ENCODE measurements at places on chromosomes 6 and 20.

DNA sequence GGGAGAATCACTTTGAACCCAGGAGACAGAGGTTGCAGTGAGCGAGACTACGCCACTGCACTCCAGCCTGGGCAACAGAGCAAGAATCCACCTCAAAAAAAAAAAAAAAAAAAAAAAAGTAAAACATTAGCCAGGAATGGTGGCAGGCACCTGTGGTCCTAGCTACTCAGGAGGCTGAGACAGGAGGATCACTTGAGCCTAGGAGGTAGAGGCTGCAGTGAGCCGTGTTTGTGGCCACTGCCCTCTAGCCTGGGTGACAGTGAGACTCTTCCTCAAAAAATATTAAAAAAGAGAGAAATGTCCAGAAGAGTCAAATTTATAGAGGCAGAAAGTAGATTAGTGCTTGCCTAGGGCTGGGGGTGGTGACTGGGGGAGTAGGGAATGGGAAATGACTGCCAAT lies 6.8 kb upstream of the PIGU start:
- no peak for ATAC-seq

DNA sequence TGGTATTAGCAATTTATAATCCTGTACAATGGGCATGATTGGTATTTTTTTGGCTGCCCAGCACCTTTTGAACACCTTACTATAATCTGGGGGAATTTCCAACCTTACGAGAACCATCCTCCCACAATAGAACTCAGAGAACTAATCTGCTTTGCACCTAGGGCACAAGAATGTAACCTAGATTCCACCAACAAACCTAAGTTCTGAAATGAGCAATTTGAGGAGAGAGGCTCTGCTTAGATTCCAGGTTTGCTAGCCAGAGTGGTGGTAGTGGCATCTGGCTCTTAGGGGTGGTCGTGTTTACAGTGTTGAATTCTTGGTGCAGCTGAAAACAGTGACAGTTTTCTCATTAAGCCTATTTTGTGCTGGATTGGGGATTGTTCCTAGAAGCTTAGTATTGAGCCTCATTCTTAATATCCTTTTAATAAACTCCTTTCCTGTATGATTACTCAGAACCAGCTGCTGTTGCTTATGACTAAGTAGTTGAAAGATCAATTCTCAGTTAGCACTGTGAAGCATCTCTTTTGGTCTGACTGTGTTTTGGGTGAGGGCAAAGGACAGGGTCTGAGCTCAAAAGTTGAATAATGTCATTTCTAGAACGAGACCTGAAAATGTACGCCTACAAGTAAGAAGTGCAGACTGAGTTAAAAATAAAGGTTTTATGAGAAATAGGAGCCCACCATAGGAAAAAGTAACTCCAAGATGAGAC lies 385.6 kb downstream of the CDKAL1 start:
- peak; percentile 97 for ATAC-seq

GRCh38 chr6:149429427-149430360 lies 29.6 kb downstream of the SUMO4 start:
- no peak for ATAC-seq

DNA sequence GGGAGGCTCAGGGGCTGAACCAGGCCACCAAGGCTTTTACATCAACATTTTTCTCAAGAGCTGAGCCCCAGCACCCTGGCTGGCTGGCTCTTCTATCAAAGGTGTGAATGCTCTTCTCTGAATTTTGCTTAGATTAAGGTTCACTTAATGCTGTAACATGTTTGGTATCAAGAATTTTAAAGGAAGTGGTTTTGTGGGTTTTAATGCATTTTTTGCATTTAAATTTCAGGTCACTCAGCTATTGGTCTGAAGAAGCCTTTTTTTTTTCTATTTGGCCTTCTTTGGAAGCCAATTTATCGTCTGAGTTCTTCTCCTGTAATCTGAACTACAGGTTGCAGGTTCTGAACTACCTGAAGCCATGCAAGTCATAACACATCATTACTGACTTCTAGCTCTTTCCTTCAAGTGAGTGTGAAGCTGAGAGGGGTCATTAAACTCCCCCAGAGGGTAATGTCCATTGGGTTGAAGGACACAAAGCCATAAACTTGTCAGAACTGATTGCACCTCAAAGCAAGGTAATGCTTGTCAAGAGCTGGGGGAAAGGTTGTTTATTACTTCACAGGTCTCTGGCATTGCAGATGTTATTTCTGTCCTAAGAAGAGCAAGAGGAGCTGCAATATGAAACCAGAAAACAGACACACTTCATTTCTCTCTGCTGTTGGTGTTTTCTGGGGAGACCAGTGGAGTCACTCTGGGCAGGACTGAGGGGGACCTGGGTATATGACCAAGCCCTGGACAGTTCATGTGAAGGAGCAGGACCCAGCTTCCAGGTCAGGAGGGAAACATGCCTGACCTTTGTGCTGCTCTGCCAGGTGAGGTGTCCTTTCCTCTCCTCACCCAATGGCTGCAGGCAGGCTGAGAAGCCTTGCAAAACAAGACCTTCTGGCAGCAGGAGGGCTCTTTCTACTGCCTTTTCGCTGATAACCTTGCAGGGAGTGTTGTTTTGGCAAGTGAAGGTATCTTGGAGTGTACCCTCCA lies 26.1 kb upstream of the NEDD9 start:
- ATAC-seq = peak; percentile 81

- no peak for ATAC-seq
These were observed 24.4 kb downstream of the ANGPT4 start for GRCh38 chr20:891706-892080.

- no peak for ATAC-seq
These were observed 1152.3 kb upstream of the GJE1 start for GRCh38 chr6:140980265-140980887.

DNA sequence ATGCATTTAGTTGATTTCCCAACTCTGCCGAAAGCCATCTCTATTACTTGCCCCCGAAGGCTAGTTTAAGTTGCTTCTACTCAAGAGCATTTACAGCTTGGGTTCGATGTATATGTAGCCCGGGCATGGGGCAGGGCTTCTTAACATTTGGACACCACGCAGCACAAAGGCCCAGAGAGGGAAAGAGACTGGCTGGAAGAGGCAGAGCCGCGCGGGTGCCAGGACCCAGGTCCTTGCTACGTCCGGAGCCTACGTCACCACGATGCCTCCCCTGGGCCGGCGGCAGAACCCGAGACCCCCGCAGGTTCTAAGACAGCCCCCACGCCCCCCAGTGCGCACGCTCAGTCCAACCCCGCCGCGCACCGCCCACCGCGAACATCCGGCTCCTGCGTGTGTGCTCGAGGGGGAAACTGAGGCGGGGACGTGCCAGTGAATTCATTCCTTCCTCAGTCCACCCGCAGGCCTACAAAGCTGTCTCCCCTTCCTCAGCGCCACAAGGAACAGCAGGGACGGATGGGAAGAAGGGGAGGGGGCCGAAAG lies 367 bp upstream of the PCIF1 start:
- ATAC-seq = peak; percentile 3

- ATAC-seq = no peak
These were observed 123.3 kb upstream of the DUSP22 start for GRCh38 chr6:168865-169455.

DNA sequence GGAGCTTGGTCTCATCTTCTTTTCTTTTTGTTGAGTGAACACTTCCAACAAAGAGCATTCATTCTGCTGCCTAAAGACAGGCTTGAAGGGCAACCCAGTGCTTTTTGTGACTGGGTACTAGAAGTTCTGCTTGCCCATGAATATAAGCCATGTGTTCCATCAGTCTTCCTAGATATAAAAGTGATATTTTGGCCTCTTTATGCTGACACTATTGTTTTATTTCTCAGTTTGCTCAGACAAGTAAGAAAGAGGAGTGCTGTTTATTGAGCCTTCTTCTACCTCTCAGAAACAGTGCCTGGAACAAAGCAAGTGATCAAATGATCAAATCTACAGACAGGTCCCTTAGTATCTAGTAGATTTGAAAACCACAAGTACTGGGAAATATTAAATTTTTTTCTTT lies 2.4 kb upstream of the DTNBP1 start:
- ATAC-seq = no peak

GRCh38 chr6:123632641-123633040 lies 4.1 kb downstream of the TRDN start:
- ATAC-seq = no peak

GRCh38 chr20:16526433-16527380 lies 46.5 kb downstream of the KIF16B start:
- no peak for ATAC-seq

DNA sequence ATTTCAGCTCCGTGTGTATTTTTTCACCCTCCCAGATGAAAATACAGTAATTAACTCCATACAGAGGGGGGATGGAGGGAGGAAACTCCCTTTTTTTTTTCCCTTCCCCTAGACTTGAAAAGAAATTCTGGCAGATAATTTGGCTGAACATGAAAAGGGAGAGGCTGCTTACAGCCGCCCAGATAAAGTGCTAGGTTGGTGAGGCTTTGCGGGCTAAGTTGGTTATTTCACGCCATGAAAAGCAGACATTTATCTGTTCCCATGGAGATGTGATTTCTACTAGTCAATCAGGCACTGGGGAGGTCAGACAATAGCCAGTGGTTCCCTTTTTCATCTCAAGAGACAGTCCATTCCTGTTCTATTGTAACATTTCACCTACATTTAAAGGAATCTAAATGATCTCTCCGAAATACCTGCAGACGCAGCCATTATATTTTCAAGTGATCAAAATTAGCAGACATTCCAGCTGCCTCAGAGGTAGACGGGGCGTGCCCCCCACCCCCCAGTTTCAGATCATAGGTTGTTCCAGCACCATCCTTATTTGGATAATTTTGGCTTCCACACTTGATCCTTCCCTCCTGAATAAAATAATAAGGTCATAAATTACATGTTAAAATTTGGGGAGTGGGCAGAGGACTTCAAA lies 143.9 kb upstream of the ZNF217 start:
- no peak for ATAC-seq

DNA sequence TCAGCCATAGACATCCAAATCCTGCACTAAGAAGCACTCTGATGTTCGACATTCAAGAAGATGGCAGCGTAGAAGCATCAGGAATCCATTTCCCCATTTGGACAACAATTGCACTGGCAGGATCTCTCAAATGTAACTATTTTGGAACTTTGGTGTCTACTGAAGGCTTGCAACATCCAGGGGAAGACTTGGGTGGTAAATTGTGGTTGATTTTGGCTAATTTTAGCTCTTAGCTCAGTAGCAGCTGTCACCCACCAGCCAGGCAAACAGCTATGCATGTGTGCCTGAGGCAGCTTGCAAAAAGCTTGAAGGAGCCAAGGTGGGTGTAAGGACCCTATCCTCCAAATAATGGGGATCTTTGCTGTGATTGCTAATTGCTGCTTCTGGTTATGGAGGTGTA lies 35.1 kb upstream of the PPP1R3G start:
- no peak for ATAC-seq

GRCh38 chr6:7882505-7883257 lies 27.9 kb downstream of the TXNDC5 start:
- no peak for ATAC-seq

GRCh38 chr20:63759377-63759901 lies 19.9 kb downstream of the SLC2A4RG start:
- ATAC-seq = no peak

- no peak for ATAC-seq
These were observed 22.3 kb downstream of the ELOVL5 start for GRCh38 chr6:53326372-53327016.

- no peak for ATAC-seq
These were observed 43.4 kb upstream of the SPTLC3 start for GRCh38 chr20:12965212-12965869.

- ATAC-seq = no peak
These were observed 24.1 kb upstream of the ROS1 start for GRCh38 chr6:117449549-117450439.

DNA sequence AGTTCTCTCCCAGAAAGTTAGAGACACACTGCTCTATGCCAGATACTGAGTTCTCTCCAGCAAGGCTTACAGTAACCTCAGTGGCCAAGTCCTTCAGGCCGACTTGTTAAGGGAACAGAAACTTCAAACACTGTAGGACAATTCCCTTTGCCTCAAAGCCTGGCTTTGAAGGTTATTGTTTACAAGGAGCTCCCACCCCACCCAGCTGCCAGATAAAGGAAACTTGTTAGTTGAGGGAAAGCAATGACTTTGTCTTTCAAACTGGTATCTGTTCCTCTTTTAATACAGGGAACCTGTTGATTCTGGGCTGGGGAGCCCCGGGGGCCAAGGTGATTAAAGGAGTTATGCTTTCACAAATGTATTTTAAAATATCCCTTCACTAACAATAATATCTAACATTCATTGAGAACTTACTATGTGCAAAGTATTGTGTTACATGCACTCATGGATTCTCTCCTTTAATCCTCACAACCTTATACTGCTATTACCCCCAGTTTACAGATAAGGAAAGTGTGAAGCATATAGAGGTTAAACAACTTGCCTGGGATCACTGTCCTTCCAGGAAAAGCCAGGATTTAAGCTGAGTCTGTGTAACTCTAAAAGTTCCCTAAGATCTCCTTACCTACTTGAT lies 27.6 kb upstream of the CDKN1A start:
- ATAC-seq = no peak

DNA sequence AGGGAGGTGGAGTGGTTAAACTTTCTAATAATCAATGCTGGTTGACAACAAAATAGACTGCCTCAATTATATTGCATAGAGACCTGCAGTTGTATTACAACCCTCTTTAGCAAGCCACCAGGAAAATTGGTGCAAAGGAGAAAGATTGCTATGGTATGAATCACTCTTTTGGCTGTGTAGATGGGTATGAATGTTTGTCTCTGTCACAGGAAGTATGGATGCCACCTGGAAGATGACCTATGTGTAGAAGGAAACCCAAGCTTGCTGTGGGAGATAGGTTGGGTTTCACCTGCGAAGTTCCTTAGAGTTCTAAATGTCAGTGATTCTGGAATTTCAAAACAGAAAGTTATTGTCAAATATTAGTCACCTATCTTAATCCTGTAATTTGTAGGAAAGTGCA lies 134.6 kb downstream of the SOBP start:
- ATAC-seq = no peak

DNA sequence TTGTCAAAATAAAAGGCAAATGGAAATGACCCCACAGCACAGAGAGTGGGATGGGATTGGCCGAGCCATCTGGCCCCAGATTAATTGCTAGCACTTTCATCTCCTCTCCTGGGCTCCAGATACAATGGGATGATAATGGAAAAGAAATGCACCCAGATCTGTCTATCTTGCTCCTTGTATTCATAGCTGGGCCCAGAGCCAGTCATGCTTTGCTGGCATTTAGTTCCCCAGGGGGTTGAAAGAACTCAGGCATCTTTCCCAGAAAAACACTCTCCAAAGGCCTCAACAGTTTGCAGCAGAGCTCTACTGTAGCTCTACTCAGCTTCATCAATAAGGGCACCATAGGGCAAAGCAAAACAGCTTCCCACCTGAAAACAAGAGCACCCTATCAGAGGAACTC lies 116.0 kb upstream of the FOXA2 start:
- no peak for ATAC-seq

GRCh38 chr20:62918147-62918546 lies 8.2 kb downstream of the DIDO1 start:
- peak; percentile 72 for ATAC-seq

GRCh38 chr6:31142361-31142761 lies 3.5 kb upstream of the PSORS1C2 start:
- no peak for ATAC-seq

GRCh38 chr6:157530126-157530525 lies 149.1 kb downstream of the ZDHHC14 start:
- no peak for ATAC-seq

- ATAC-seq = no peak
These were observed 12.0 kb upstream of the SLC17A5 start for GRCh38 chr6:73665686-73666319.

All from activated CD4-positive, CD25-positive, alpha-beta regulatory T cell treated with anti-CD3 and anti-CD28 coated beads, Interleukin-2, amount 50 U/mL, for 24 hours (primary cell).